Tibial nerve (tissue), 4 donors: ENCODE measurements at places on chromosomes 1 and 21. TPM values are rescaled to one million over a fixed set of nuclear protein-coding genes. Genes with fewer than 3 reads are reported as not detected.

GRCh38 chr1:246292571-246292970 is 214.5 kb downstream of the SMYD3 start:
- no peak overlapping the region for H3K4me3 ChIP-seq
- peaks cover 5% of the 10 kb centered on the region for H3K4me1 ChIP-seq
- H3K36me3 ChIP-seq = no peaks in the 10 kb centered on the region
- no peak for DNase-seq
- H3K27ac ChIP-seq = no peak overlapping the region

GRCh38 chr1:228347181-228347580 is 59.5 kb downstream of the TRIM11 start:
- H3K36me3 ChIP-seq = no peaks in the 10 kb centered on the region
- H3K27ac ChIP-seq = no peak overlapping the region
- H3K4me3 ChIP-seq = no peak overlapping the region
- no peak for DNase-seq

- no peak overlapping the region for H3K4me3 ChIP-seq
- H3K27ac ChIP-seq = no peak overlapping the region
- peaks cover 29% of the 10 kb centered on the region for H3K4me1 ChIP-seq
- H3K36me3 ChIP-seq = no peaks in the 10 kb centered on the region
Observed at GRCh38 chr1:40795811-40796586, 12.4 kb downstream of the KCNQ4 start.

DNA sequence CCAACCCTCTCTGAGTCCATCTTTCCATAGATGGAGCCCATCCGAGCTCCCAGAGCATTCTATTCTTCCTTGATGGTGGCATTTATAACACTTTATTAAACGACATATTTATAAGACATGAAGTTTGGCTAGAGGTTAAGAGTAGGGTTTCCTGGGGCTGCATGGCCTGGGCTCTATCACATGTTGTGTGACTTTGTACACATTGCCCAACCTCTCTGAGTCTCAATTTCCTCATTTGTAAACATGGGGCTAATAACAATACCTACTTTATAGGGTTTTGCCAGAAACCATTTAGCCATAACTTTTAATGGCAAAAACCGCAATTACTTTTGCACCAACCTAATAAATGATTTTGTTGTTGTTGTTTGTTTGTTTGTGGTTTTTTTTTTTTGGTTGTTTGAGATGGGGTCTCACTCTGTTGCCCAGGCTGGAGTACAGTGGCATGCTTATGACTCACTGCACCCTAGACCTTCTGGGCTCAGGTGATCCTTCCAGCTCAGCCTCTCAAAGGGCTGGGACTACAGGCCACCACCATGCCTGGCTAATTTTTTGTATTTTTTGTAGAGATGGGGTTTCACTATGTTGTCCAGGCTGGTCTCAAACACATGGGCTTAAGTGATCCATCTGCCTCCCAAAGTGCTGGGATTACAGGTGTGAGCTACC is 13.9 kb upstream of the ASAP3 start:
- DNase-seq = no peak
- H3K27me3 ChIP-seq = no peaks in the 10 kb centered on the region
- no peak overlapping the region for H3K27ac ChIP-seq
- no peaks in the 10 kb centered on the region for H3K36me3 ChIP-seq

DNA sequence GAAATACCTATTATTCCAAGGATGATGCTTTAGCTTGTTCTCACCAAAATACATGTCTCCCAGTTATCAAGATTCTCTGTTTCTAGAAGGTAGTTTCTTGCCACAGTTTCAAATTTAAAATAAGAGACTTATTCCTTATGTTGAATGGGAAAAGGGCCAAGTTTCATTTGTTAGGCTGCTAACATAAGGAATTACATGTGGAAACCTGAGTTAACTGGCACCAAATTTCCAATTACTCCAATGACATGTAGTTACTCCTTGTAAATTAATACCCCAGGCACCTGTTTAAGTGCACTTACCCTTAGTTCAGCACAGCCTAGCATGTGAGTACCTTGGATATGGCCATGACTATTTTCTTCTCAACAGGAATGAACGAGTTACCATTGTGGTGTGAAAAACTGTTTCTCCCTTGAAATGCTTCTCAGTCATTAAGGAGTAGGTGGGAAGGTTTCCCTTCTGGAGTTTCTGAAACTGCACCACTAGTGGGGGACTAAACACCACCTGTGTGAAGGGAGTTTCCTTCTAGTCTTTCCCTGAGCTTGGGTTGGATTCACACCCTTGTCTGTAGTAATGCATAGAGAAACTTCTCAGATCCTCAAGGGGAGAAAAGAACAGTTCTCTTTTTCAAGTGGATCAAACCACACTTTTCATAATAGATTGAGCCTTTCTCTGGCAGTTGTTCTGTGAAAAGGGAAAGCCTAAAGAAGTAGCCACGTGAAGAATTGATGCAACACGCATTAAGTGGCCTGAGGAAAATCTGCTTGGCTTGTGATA is 32.3 kb upstream of the LRRC8C start:
- no peaks in the 10 kb centered on the region for H3K36me3 ChIP-seq
- no peaks in the 10 kb centered on the region for H3K27me3 ChIP-seq
- no peak for DNase-seq
- H3K27ac ChIP-seq = no peak overlapping the region
- H3K4me1 ChIP-seq = peaks cover 62% of the 10 kb centered on the region
- H3K4me3 ChIP-seq = no peak overlapping the region

The RBM11 gene
- 8.8 TPM for total RNA-seq

The RGS1 gene
- total RNA-seq = 204 TPM

The SLC25A44 gene
- 25.5 TPM for total RNA-seq
